Activated naive CD4-positive, alpha-beta T cell treated with anti-CD3 and anti-CD28 coated beads for 36 hours (primary cell): ENCODE measurements at places on chromosomes 12 and 14. TPM values are rescaled to one million over a fixed set of nuclear protein-coding genes. Genes with fewer than 3 reads are reported as not detected.

DNA sequence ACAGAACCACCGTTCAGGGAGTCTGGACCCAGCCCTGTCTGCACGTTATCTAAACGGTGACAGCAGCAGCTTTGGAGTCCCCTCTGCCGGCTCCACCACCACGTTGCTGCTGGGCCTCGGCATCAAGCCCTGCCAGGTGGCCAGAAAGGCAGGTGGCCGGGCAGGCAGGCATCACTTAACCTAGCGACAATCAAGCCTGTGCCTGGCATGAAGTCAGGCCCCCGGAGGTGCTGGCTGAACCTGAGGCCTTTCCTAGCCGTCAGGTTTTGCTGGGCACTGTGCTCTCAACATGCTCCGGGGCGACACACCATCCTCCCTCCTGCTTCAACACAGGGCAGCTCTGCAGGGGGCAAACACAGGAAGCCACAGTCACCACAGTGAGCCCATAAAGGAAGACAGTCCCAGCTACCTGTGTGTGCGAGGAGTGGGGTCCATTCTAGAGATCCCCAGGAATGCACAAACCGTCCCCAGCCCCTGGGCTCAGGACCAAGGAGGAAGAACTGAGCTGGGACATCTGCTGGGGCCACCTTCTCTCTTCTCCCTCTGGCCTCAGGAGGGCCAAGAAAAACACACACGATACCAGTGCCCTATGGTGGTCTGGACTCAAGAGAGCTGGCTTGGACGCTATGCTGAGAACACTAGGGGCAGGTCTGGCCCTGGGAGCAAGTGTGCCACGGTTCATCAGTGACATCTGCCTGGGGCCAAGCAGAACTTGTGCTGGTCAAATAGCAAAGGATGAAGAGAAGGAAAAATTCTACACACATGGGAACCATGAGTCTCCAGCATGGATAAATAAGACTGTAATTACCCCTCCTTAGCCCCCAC is 44.7 kb downstream of the CCDC88C start:
- H3K27me3 ChIP-seq, result no peaks in the 10 kb centered on the region
- H3K36me3 ChIP-seq, result peaks cover 3% of the 10 kb centered on the region
- H3K4me1 ChIP-seq, result peaks cover 99% of the 10 kb centered on the region
- H3K4me3 ChIP-seq, result peak overlapping the region; percentile 58
- peak; percentile 64 for DNase-seq

- no peak overlapping the region for H3K27ac ChIP-seq
- no peak overlapping the region for H3K4me3 ChIP-seq
- DNase-seq, result no peak
- H3K4me1 ChIP-seq, result peaks cover 19% of the 10 kb centered on the region
These were observed 6.4 kb downstream of the TTC6 start for GRCh38 chr14:37601865-37602264.

DNA sequence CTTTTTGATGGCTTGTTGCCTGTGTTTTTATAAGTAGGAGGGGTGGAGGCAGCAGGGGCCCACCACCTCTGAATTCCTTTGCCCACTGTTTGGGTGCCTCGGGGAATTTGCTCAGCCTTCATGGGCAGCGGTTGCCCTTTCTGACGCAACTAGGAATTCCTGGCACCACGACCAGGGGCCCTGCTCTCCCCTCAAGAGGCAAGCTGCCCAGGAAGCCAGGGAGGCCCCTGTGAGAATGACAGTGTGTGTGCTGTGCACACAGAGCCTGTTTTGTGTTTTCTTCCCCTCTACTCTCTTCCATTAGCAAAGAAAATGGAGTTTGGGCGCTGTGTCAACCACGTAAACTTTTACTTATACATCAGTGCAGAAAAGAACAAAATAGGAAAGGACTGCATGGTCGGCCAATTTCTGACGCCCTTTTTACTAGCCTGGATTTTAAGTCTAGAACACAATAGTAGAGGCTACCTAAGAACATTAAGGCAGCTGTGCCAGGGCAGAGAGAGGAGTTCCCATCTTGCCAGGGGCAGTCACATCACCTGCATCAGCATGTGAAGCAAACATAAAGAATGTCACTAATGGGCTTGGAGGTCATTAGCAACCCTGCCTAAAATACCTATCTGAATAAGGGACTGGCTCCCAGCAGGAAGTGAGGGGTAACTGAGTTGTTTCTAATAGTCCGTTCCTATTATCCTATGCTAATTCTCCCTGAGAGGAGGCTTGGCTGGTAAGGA is 17.9 kb upstream of the PTGR2 start:
- no peak for DNase-seq
- H3K36me3 ChIP-seq, result no peaks in the 10 kb centered on the region
- H3K27ac ChIP-seq, result no peak overlapping the region
- H3K4me3 ChIP-seq, result no peak overlapping the region
- H3K27me3 ChIP-seq, result no peaks in the 10 kb centered on the region

DNA sequence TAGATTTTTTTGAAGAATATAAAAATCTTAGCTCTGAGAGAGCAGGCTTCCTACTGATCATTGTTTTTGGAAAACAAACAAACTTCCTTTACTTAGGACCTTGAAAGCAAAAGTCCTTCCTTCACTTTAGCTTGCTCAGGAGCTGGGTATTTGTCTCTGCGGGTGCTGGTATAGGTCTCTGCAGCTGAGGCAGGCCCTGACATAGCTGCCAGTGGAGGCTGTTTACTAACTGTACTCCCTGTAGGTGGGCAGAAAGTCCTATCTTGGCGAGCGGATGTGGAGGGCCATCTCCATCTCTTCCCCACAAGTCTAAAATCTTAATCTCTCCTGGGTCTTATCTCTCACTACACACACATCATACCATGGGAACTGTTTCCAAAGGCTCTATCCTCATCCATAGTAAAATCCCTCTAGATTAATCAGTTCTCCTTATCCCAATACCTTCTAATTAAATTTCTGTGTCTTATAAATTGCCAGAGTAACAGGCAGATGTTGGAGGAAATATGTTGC is 4.1 kb upstream of the MIA2 start:
- H3K27ac ChIP-seq, result peak overlapping the region; percentile 90
- H3K4me3 ChIP-seq, result no peak overlapping the region
- peaks cover 38% of the 10 kb centered on the region for H3K4me1 ChIP-seq
- DNase-seq, result no peak

GRCh38 chr12:132210223-132211055 is 66.2 kb downstream of the NOC4L start:
- peaks cover 1% of the 10 kb centered on the region for H3K4me1 ChIP-seq
- H3K27me3 ChIP-seq, result peaks cover 9% of the 10 kb centered on the region

DNA sequence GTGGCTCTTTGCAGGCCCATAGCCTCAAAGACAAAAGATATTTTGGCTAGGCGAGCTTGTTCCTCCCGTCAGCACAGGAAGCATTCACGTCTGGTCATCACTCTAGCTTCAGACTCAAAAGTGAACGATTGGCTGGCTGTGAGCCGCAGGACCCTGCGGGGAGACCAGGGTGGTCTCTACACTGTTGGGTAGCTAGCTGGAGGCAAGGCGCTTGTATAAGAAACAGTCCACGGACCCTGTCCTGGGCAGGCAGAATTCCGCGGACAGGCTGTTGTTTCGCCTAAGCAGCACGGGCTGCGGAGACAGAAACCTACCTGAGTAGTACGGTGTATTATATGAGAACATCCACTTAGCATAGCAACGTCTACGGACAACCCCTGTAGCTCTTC is 29.6 kb downstream of the WBP11 start:
- peak overlapping the region; percentile 94 for H3K27ac ChIP-seq
- DNase-seq, result no peak
- peaks cover 40% of the 10 kb centered on the region for H3K4me1 ChIP-seq
- peak overlapping the region; percentile 95 for H3K4me3 ChIP-seq
- peaks cover 15% of the 10 kb centered on the region for H3K36me3 ChIP-seq

- peaks cover 7% of the 10 kb centered on the region for H3K27me3 ChIP-seq
- DNase-seq, result no peak
- H3K4me1 ChIP-seq, result no peaks in the 10 kb centered on the region
These were observed 73.8 kb downstream of the NTF3 start for GRCh38 chr12:5505751-5506150.

DNA sequence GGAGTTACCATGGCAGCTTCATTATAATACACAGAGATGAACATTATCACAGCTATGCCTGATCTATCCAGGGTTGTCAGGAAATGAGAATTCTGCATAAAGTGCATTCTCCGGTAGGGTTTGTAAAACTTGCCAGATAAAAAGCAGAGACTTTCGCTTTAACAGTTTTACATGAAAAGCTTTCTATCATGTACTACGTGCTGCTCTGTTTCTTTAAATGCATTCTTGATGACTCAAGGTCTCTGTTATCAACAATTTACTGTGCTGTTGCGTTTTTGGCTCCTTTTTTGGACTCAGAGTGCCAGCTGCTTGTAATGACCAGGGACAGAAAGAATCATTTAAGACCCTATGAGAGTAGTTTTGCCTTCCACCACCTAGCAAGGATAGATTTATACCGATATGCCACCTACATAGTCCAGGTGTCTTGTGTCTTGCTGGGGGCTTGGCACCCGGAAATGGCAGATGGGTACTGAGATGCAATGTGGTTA is 371.2 kb downstream of the BTG1 start:
- no peaks in the 10 kb centered on the region for H3K36me3 ChIP-seq
- H3K4me1 ChIP-seq, result peaks cover 46% of the 10 kb centered on the region
- peak overlapping the region; percentile 56 for H3K4me3 ChIP-seq
- no peaks in the 10 kb centered on the region for H3K27me3 ChIP-seq
- no peak overlapping the region for H3K27ac ChIP-seq
- peak; percentile 11 for DNase-seq

DNA sequence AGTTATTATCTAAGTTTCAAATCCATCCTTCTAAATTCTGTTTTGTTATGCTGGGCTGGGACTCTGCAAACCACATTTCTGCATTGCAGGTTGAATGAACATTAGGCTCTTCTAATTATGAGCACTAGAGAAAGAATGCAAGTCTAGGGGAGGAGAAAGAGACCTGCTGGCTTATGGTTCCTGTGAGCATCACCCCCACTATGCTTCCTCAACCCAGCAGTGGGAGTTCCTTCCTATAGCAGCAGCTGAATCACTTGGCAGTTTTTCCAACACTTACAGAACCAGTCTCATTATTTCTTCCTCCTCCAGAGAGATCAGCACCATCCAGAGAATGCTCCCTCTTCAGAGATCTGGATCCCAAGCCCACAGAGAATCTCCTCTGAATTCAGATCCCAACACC is 297.7 kb upstream of the CLEC14A start:
- no peaks in the 10 kb centered on the region for H3K4me1 ChIP-seq
- peaks cover 2% of the 10 kb centered on the region for H3K27me3 ChIP-seq
- H3K4me3 ChIP-seq, result no peak overlapping the region
- H3K36me3 ChIP-seq, result no peaks in the 10 kb centered on the region
- DNase-seq, result no peak

LMNTD1 gene
- total RNA-seq, result not detected

KRT78 gene
- not detected for total RNA-seq

HOXC4 gene
- 0.12 TPM for total RNA-seq

PTHLH gene
- total RNA-seq, result not detected
